Hippocampal formation (tissue), 2 donors: ENCODE measurements at places on chromosomes 6 and 20.

GRCh38 chr20:9100691-9101090, 31.8 kb downstream of the PLCB4 start:
- DNase-seq: no peak

GRCh38 chr20:57624124-57624523, 3.9 kb upstream of the ZBP1 start:
- no peak for DNase-seq

- no peak for DNase-seq
These were observed 115.6 kb upstream of the PTPN1 start for GRCh38 chr20:50394569-50394968.

DNA sequence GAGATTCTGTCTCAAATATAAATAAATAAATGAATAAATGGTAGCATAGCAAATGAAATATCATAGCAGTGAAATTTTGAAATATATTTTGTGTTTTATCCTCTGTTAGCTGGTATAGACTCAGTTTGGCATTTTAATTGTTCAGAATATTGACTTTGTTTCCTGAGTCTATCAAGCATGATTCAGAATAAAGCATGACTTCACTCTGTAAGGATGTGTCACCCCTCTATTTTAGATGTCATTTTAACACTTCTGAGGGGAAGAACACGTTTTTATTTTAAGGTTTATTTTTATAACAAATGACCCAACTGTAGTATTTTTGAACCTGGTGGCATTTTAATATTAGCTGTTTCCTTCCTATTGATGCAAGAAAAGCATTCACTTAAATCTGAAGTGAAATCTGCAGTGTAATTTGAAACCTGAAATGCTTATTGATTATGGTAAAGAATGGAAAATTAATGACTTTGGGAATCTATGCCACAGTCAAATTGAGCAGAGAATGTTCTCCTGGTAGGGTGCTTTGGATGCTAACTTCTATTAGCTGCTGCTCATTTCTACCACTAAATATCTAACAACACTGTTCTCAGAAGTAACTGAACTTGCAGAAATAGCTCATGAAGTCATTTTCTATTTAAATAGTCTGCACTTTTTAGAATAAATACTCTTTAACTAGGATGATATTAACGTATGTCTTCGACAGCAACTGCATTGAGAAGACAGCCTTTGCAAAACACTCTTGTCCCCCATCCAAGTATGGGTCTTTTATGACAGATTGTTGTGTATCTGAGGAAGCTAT, 114.2 kb downstream of the SOX4 start:
- no peak for DNase-seq

DNA sequence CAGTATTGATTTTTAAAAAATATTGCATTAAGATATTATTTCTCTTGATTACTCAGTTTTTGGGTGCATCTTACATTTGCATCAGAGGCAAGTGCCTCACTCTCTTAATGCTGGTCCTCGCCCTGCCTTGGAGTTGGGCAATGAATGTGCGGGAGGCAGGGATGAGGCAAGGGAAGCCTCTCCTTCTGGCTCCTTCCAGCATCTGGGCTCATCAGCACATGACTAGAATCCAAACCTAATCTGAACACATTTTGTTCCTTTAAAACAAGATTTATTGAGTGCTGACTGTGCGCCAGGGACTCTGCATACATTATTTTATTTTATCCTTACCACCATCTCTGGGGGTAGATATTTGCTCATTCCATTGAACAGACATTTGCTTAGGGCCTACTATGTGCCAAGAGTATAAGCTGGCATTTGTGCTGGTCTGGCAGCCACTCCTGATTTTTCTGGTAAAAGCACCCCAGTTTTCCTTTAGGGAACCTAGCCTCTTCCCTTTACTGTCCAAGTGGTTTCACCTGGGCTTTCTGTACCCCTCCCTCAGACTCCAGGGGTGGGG, 71.9 kb upstream of the ZNFX1 start:
- no peak for DNase-seq

- no peak for DNase-seq
These were observed at the start of gene BANF2 for GRCh38 chr20:17699931-17700351. TSS of gene BANF2 (plus strand) at chr20:17699966. CDS start at chr20:17725026, 25,060 bp downstream.
